Mucosa of gallbladder (tissue), 1 donor: ENCODE measurements at places on chromosomes 16 and 17. TPM values are rescaled to one million over a fixed set of nuclear protein-coding genes. Genes with fewer than 3 reads are reported as not detected.

Gene KRTAP4-9
- total RNA-seq: not detected

- no peak for DNase-seq
These were observed 1.8 kb downstream of the ATXN2L start for GRCh38 chr16:28824717-28824973.

Gene HSPB9
- 0.29 TPM for total RNA-seq

DNA sequence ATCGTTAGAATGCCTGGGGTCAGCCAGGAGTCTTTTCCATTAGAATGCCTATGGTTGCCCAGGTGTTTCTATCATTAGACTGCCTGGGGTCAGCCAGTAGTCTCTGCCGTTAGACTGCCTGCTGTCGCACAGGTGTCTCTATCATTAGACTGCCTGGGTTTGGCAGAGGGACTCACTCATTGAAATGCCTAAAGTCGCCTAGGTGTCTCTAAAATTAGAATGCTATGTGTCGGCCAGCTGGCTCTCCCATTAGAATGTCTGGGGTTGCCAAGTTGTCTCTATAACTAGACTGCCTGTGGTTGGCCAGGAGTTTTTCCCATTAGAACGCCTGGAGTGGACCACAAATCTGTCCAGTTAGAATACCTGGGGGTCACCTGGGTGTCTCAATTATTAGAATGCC lies 2266.5 kb downstream of the TP53TG3F start:
- no peak for DNase-seq

Gene PRSS36
- 5.7 TPM for total RNA-seq

DNA sequence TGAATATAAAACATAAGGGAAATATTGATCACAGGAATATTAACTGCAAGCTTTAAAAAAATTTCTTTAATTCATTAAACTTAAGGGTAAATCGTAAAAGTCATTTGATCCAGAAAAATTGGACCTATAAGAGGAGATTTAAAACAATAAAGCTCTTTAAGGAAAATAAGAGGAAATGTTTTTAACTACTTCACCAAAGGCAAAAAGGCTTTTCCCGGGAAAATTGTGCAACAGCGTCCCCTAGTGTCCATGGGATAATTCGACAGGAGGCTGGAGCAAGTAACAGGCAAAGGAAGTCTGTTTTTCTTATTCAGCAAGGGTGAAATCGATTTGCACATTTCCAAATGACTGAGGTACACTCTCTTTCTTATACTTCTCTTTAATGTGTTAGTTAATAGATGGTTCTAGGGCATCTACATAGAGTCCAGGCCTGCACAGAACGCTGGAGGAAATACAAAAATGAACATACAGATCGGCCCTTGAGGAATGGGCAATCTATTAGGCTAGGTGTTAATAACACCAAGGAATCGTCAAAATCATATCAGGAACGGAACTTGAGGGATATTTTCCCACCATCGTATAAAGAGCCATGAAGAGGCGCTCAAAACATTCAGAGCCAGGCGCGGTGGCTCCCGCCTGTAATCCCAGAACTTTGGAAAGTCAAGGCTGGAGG lies 61.4 kb downstream of the ZNF18 start:
- peak; percentile 67 for DNase-seq

- no peak for DNase-seq
These were observed 8.5 kb downstream of the HS3ST6 start for GRCh38 chr16:1909561-1910231.

Gene DVL2
- 60.9 TPM for total RNA-seq

Gene TEX19
- not detected for total RNA-seq

GRCh38 chr16:58345574-58346354 lies 46.5 kb upstream of the GINS3 start:
- no peak for DNase-seq

Gene SPATA2L
- 29.6 TPM for total RNA-seq

Gene CYB561
- total RNA-seq: 74.3 TPM

DNA sequence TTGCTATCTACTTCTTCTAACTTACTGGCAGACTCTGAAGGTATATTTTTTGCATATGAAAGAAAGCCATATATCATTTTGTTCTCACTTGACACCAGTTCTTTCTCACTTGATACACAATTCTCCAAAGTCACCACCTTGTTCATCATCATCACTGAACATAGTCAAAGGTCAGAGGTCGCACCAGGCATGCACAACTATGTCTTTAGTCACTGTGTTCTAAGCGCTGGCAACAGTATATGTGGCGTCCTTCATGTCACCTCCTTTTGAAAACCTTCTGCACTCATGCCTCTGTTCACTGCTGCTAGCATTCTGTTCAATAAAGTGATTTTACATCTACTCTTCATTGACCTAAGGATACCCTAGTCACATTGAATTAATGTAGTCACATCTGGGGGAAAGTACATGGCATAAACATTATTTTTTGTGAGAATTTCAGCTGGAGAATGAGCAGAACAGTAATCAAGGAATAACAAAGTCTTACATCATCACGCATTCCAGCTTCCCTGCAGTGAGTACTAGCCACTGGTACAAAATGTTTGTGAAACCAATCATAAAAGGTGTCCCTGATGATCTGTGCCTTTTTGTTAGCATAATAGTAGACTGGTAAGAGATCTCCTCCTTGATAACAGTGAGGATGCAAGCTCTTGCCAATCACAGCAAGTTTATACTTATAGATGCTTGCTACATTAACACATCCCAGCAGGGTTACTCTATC lies 20.5 kb upstream of the TBX4 start:
- no peak for DNase-seq

GRCh38 chr17:30573603-30574175 lies 96.5 kb downstream of the GOSR1 start:
- no peak for DNase-seq
